ENCODE measurements at places on chromosomes 7 and 10. TPM values are rescaled to one million over a fixed set of nuclear protein-coding genes. Genes with fewer than 3 reads are reported as not detected.

DENND11 gene
- 27.2 TPM for total RNA-seq

TMEM229A gene
- not detected for total RNA-seq

STYXL1 gene
- 27.1 TPM for total RNA-seq

DNA sequence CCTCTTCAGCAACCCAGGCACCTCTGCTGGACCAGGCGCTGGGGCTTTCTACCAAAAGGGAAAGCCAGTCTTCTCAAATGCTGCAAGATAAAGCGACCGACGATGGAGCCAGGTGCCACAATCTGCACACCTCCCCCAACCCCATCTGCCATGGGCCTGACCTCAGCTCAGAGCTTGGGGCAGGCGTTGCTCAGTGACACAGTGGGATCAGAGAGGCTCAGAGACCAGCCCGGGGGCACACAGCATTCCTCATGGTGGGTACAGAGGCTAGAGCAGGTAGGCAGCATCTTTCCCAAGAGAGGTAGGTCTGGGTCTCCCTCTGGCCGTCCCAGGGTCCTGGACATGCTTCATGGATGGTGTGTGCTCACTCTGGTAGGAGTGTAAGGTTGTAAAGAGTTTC, 56.3 kb downstream of the ZMIZ1 start:
- no peak for DNase-seq
- H3K4me3 ChIP-seq, result no peak overlapping the region
- H3K4me1 ChIP-seq, result peaks cover 48% of the 10 kb centered on the region
- H3K27ac ChIP-seq, result no peak overlapping the region
- H3K36me3 ChIP-seq, result no peaks in the 10 kb centered on the region

- peak; percentile 64 for DNase-seq
- H3K27me3 ChIP-seq, result no peaks in the 10 kb centered on the region
- H3K36me3 ChIP-seq, result no peaks in the 10 kb centered on the region
- H3K4me3 ChIP-seq, result no peak overlapping the region
Measured at GRCh38 chr7:66837007-66837406, 84.0 kb upstream of the TMEM248 start.

DNA sequence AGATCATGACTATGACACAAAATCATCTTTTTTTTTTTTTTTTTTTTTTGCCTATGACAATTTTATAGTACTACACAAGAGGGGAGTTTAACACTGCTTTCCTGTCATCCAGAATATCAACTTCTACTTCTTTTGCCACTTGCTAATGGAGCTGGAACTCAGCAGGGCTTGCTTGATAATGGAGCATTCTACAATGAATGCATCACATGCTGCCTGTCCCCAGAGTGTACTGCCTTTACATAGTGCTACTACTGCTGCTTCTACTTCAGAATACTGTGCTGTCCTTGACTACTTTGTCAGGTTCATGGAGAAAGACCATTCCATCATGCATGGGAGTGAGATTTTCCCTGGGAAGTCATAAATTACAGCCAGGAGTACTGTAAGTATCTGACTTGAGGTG, 338.6 kb upstream of the SEMA3A start:
- H3K27ac ChIP-seq, result no peak overlapping the region
- H3K36me3 ChIP-seq, result no peaks in the 10 kb centered on the region
- H3K4me3 ChIP-seq, result no peak overlapping the region
- no peak for DNase-seq
- no peaks in the 10 kb centered on the region for H3K27me3 ChIP-seq
